ENCODE measurements at places on chromosomes 13 and 19.

GRCh38 chr13:105232439-105232838, 1303.0 kb downstream of the EFNB2 start:
- no peak for DNase-seq

DNA sequence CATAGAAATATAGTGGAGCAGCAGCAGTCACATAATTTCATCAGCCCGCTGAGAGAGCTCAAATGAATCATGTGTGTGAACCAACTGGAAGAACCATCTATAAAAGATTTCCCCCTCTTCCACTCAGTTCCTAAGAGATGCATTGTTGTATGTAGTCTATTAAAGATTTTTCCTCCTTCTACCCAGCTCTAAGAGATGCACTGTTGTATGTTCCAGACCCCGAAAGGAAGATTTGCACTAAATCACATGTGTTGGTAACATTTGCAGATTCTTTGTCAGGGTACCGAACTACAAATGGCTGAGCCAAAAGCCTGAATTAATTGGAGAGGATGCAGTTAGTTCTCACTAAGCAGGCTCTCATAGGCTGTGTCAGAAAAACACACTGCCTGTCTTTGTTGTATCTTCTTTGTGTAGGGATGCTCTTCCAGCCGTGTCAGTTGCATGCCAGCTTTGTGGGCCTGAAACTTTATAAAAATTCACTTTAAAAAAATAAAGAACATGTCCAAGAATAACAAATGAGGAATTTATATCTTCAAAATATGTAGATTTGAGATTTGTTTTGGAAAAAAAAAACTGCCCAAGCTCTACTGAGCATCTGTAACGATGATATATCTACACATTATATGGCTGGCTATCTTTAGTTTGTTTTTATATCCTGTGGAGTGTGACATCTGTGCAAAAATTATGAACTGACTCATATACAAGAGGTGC, 223.1 kb downstream of the MZT1 start:
- no peak for DNase-seq

DNA sequence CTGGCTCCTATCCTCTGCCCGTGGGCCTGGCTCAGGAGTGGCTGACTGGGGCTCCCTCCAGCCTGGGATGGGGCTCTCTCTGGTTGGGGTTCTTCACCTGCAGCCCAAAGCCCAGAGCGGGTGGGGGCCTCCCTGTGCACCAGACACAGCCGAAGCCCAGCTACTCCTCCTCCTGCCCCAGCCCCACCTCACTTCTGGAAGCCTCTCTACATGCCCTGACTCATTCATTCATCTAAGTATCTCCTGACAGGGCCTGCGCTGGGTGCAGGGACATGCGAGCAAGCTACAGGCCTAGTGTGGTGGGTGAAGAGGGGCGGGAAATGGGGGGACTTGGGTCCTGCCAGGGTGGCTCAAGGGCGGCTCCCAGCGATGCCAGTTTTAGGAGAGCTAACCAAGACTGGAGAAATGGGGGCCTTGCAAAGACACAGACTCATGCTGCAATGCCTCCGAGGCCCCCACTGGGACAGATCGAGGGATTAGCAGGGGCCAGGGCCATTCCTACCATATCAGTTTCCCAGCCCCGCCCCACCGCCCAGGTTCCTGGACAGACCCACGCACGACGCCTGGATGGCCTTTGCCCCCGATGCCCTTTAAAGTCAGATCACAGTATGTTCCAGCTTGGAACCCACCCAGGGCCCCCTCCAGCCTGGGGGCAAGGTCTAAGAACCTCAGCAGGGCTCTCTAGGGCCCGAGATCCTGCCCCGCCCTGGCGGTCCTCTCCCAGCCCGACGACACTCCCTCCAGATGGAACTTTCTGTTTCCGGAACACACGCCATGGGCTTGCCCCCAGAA, 12.6 kb downstream of the LSM4 start:
- no peak for DNase-seq

- DNase-seq: peak; percentile 69
Measured at GRCh38 chr13:99442273-99442895, 58.9 kb upstream of the TM9SF2 start.

DNA sequence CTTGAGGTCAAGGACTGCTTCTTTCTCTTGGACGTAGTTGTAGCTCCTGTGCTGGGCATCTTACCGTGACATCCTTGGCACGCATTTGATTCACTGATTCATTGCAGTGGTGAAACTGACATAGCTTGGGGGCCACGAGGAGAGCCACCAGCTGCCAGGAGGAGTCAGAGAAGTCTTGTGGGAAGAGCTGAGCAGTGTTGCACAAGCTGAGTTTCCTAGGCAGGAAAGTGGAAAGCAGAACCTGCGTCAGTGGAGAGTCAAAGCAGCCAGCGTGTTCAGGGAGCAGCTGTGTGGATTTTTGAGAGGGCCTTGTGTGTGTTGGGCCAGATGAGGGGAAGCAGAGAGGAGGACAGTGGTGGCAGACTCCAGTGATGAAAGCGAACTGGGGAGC, 5.3 kb upstream of the GPR183 start:
- no peak for DNase-seq

GRCh38 chr19:18906605-18907519, 10.9 kb upstream of the CERS1 start:
- DNase-seq: no peak

GRCh38 chr13:21014139-21014501, 47.3 kb downstream of the LATS2 start:
- no peak for DNase-seq

DNA sequence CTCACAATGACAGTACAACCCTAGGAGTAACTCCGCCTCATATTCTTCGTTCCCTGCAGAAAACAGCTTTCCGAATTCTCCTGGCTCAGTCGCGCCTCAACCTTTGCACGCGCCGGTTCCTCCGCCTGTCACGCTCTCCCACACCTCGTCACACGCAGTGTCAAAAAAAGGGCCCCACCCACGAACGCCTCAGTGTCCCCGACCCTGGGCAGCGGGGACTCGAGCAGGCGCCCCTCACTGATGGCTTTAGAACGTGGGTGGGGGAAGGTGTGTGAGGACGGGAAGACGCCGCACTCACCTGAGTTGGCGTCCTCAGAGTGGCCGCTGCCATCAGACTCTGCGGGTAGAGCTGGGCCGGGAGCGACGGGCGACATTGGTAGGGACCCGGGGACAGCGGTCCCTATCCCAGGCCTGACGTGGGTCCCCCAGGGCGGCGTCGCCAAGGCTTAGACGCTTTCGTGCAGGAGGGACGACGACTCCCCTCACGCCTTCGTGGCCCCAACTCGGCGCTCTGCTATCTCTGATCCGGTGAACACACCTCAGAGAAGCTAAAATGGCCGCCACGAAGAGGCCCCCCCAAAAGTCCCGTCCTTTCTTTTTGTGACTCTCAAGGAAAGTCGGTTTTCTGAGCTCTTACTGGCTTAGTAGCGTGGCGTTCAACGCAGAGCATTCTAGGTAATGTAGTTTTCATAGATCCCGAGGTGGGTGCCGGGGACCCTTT, at the start of gene ZNF154:
Gene ZNF154 (minus strand): TSS at position 564 of the 721 bp plus-strand sequence. CDS start 233 bp downstream, at position 331.
- DNase-seq: peak; percentile 56

- DNase-seq: peak; percentile 50
Measured at GRCh38 chr19:15331419-15332310, 674 bp downstream of the BRD4 start.

GRCh38 chr13:81275666-81276258, 934.8 kb upstream of the SPRY2 start:
- DNase-seq: no peak

GRCh38 chr13:112241288-112241687, 134.9 kb upstream of the SPACA7 start:
- DNase-seq: no peak

DNA sequence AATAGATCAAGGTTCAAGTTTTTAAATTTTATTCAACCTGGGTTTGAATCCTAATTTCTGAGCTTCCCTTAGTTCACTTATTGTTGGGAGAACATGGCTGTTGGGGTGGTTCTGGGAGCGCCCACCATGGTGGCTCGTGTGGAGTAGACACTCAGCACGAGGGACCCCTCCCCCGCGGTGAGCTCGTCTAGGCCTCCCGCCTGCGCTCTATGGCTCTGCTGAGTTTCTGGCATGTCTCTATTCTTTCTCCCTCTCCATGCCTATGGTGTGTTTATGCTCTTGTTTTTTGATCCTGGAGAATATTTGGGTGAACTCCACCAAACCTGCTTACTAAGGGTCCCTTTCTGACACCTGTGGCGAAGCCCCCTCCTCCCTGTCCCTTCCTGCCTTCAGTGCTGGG, 1.6 kb upstream of the EPN1 start:
- no peak for DNase-seq

DNA sequence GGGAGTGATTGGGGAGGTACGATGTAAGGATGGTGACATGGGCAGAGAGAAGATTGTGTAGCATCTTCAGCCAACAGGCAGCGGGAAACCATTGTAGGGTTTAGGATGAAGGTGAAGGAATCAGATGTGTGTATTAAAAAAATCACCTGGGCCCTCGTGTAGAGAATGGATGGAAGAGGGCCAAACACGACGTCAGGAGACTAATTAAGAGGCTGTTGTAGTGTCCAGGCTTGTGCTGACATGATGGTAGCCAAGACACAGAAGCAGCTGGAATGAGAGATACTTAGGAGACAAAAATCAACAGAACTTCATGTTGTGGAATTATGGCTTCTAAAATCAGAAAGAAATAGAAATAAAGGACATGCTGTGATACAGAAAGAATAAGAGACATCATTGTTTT, 41.2 kb upstream of the ARGLU1 start:
- DNase-seq: no peak

DNA sequence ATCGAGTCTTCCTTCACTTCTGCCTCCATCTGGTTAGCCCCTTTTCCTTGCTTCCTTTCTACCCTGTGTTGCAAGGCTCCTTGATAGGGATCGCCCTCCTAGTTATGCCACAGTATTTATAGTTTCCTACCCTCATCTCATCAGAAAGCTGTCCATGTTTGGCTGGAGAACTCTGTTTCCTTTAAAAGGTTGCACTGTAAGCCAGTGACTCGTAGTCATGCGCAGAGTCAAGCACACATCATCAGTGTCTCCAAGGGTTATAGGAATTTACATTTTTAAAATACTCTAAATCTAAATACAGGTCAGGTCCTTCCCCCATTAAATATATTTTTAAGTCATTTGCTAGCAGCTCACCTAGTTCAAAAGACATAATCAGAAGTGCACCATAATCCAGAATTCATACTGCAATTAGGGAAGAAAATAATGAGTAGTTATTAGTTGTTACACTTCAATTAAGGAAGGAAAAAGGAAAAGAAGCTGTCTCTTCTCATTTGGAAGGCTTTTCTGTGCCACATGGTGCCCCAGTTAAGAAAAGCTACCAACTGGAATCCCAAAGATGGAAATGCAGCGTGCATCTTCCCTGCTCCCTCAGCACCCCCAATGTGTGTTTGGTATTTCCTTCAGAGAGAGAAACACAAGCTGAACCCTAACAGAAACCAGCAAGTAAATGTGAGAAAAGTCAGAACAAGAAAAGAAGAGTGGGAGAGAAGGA, 81.0 kb downstream of the GPR12 start:
- no peak for DNase-seq

DNA sequence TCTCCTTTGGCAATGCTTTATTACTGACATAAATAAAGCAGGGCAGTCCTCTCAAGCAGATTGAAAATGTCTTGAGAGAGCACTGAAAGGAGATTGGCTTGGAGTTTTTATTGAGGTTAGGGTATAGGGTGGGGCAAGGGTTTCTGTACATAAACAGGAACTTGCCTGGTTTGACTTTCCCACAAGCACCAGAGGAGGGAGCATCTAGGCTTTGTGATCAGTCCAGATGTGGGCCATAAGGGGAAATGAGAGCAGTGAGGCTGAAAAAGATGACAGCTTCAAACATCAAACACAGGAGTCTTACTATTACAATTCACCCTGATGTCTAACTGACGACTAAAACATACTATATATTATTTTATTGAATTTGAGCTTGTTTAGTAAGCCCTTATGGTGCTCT, 260.9 kb downstream of the MTUS2 start:
- DNase-seq: peak; percentile 1

DNA sequence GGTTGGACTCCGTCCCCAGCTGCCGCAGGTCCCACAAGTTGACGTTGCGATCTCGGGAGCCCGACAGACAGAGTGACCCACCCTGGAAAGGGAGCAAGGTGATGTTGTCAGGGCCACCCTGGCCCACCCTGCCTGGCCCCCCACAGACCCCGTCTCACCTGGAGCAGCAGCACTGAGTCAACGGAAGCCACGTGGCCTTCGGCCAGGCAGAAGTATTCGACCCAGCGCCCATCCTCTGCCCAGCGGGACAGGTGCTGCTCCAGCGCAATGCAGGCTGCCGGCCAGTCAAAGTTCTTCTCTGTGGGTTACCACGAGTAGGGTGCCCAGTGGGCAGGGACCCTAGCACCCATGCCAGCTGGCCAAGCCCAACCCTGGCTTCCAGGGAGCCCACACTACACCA, 1.8 kb downstream of the FBXW9 start:
- DNase-seq: no peak

- DNase-seq: no peak
Measured at GRCh38 chr19:32802840-32803239, 66.7 kb downstream of the SLC7A9 start.

- no peak for DNase-seq
Measured at GRCh38 chr13:85974608-85975366, 175.6 kb upstream of the SLITRK6 start.

DNA sequence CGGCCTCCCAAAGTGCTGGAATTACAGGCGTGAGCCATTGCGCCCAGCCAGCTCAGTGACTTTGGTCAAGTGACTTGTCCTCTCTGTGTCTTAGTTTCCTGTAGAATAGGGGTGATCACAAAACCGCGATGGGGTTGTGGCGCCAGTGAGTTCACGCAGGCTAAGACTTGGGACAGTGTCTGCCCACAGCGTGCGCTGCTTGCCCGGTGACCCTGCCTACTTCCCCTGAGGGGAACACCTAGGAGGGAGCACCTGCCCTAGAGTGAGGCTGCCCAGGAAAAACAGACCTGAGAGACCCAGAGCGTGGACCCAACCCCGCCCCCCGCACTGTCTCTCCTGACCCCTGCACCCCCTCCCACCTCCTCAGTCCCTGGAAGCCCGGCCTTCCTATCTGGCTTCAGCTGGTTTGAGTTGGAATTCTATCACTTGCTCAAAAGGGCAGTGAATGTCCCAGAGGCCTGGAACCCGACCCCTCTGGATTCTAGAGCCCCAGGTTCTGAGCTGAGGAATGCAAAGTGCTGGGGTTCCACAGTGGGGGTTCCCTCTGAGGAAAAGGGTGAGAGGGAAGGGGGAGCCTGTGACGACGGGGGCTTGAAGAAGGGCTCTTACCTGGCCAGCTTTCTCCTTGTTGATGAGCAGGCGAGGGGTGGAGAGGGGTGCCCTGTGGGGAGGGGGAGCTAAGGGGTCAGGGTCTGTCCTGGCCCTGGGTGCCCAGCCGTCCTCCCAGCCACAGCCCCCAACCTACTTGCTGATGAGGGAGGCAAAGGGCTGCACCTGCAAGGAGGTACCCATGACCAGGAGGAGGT, 2.2 kb upstream of the RINL start:
- DNase-seq: no peak

DNA sequence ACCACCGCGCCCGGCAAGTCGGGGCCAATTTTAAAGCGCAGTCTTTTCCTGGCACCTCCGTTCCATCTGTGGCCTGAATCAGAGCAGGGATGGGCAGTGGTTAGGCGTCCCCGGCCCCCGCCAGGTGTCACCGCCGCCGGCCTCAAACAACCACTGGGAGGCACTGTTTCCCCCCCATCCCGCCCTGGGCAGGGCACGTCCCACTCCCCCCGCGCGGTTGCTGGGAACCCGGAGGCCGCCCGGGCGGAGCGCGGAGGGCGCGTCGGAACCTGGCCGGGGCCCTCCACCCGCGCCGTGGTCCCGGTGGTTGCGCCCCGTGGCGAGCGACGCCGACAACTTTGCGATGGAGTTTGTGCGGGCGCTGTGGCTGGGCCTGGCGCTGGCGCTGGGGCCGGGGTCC, at the start of gene GRIN3B:
Gene GRIN3B (plus strand): TSS at position 325 of the 400 bp plus-strand sequence. CDS start 19 bp downstream, at position 344.
- DNase-seq: peak; percentile 50

- DNase-seq: peak; percentile 52
Measured at GRCh38 chr19:45508861-45509691, 1.8 kb downstream of the VASP start.

GRCh38 chr13:92512852-92513251, 713.8 kb upstream of the GPC6 start:
- DNase-seq: no peak
